A549 treated with CORT108297 at 1 μM for 4 hours (cell line): ENCODE measurements at places on chromosomes 3 and 15. TPM values are rescaled to one million over a fixed set of nuclear protein-coding genes. Genes with fewer than 3 reads are reported as not detected.

Gene MED12L
- total RNA-seq = 0.18 to 0.67 TPM (median 0.39 TPM) in 5 replicates

Gene PTH1R
- 0.51 to 1.1 TPM (median 0.67 TPM) in 5 replicates for total RNA-seq

Gene GPR87
- total RNA-seq = 1.4 to 1.8 TPM (median 1.7 TPM) in 5 replicates

Gene OSBPL10
- total RNA-seq = 13.0 to 21.0 TPM (median 17.5 TPM) in 5 replicates

Gene VIPR1
- total RNA-seq = 0.54 to 0.91 TPM (median 0.63 TPM) in 5 replicates

Gene GOLGA6D
- total RNA-seq = 0.03 to 0.06 TPM (median 0.04 TPM) in 4 of 5 replicates, not detected in the other

Gene CAPN3
- total RNA-seq = 0.21 to 0.32 TPM (median 0.29 TPM) in 5 replicates

Gene CHD2
- 26.4 to 31.0 TPM (median 29.2 TPM) in 5 replicates for total RNA-seq

Gene SKIC8
- total RNA-seq = 83.4 to 120 TPM (median 84.9 TPM) in 5 replicates

Gene GRAMD2A
- 0.06 TPM in 1 of 5 replicates, not detected in the others for total RNA-seq

Gene SNAP23
- total RNA-seq = 14.7 to 41.5 TPM (median 17.1 TPM) in 5 replicates

Gene HIGD2B
- not detected in 5 replicates for total RNA-seq

Gene RHOA
- total RNA-seq = 451 to 557 TPM (median 457 TPM) in 5 replicates

Gene FHIT
- 0.39 to 1.1 TPM (median 0.72 TPM) in 5 replicates for total RNA-seq

Gene WDR5B
- 3.0 to 3.9 TPM (median 3.5 TPM) in 5 replicates for total RNA-seq

Gene RHCG
- total RNA-seq = 37.1 to 45.3 TPM (median 39.8 TPM) in 5 replicates

Gene CCDC39
- total RNA-seq = not detected in 5 replicates

Gene FANCI
- 48.9 to 64.4 TPM (median 58.6 TPM) in 5 replicates for total RNA-seq

Gene MEX3B
- total RNA-seq = 4.3 to 6.5 TPM (median 5.2 TPM) in 5 replicates

Gene ISLR2
- total RNA-seq = 0.14 to 0.37 TPM (median 0.15 TPM) in 5 replicates

Gene DUOXA2
- total RNA-seq = not detected in 5 replicates

Gene LRRC15
- total RNA-seq = 0.10 to 0.17 TPM (median 0.17 TPM) in 5 replicates

Gene SLC2A2
- not detected in 5 replicates for total RNA-seq

Gene WDR48
- 19.4 to 24.0 TPM (median 22.1 TPM) in 5 replicates for total RNA-seq

Gene B3GALNT1
- total RNA-seq = 0.05 to 0.12 TPM (median 0.08 TPM) in 4 of 5 replicates, not detected in the other

Gene GP9
- not detected in 5 replicates for total RNA-seq

Gene PLSCR5
- not detected in 5 replicates for total RNA-seq

Gene PDCD10
- 51.2 to 69.2 TPM (median 55.9 TPM) in 5 replicates for total RNA-seq

Gene TMOD3
- 39.2 to 62.1 TPM (median 49.5 TPM) in 5 replicates for total RNA-seq

Gene GOLGA8S
- 0.13 to 0.18 TPM (median 0.16 TPM) in 5 replicates for total RNA-seq

Gene MAP6D1
- total RNA-seq = 4.4 to 7.4 TPM (median 6.9 TPM) in 5 replicates

Gene GCSAM
- not detected in 5 replicates for total RNA-seq

Gene SLC30A4
- 1.3 to 2.1 TPM (median 1.7 TPM) in 5 replicates for total RNA-seq

Gene FBLN2
- total RNA-seq = 1.6 to 3.6 TPM (median 2.6 TPM) in 5 replicates

Gene ISG20
- total RNA-seq = 36.7 to 46.2 TPM (median 40.1 TPM) in 5 replicates

Gene SLC28A1
- 0.05 TPM in 2 of 5 replicates, not detected in the others for total RNA-seq

Gene PLA2G4D
- total RNA-seq = 0.03 TPM in 1 of 5 replicates, not detected in the others

Gene AMIGO3
- total RNA-seq = 0.23 to 1.3 TPM (median 0.41 TPM) in 5 replicates
